ENCODE measurements at places on chromosomes 7 and 10.

DNA sequence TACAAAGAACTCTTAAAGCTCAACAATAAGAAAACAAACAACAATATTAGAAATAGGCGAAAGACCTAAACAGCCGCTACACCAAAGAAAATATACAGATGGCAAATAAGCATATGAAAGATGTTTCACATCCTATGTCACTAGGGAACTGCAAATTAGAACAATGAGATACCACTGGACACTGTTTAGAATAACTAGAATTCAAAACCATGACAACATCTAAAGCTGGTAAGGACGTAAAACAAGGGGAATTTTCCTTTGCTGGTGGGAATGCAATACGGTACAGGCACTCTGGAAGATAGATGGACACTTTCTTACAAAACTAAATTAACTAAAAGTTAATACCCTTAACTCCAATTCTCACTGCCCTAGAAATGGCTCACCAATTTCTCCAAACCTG is 44.5 kb downstream of the THSD7A start:
- no peak for DNase-seq

- DNase-seq, result no peak
These were observed 180.2 kb upstream of the TPK1 start for GRCh38 chr7:145016068-145016467.

- peak; percentile 62 for DNase-seq
These were observed 94.3 kb upstream of the PDE1C start for GRCh38 chr7:32164341-32164996.

DNA sequence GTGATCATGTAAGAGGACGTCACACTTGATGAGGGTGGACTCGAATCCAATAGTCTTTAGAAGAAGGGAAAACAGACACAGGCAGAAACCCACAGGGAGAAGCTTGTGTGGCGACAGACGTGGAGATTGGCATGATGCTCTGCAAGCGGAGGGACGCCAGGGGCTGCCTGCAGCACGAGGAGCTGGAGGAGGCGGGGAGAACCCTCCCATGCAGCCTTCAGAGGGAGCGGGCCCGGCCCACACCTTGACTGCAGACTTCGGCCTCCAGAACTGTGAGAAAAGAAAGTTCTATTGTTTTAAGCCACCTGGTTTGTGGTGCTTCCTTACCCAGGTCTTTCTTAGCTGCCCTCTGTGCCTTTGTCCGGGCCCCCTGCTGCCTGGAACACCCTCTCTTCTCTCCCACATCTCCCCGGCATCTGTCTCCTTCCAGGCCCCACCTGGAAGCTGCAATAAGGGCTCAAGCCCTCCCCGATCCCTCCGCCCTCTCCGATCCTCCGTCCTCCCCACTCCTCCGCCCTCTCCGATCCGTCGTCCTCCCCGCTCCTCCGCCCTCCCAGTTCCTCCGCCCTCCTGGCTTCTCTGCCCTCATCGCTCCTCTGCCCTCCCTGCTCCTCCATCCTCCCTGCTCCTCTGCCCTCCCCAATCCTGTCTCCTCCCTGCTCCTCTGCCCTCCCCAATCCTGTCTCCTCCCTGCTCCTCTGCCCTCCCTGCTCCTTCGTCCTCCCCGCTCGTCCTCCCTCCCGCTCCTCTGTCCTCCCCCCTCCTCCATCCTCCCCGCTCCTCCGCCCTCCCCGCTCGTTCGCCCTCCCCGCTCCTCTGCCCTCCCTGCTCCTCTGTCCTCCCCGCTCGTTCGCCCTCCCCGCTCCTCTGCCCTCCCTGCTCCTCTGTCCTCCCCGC is 17.4 kb upstream of the PRKAG2 start:
- no peak for DNase-seq

GRCh38 chr10:48792687-48793096 is 108.0 kb downstream of the WDFY4 start:
- DNase-seq, result no peak

GRCh38 chr7:21159506-21159905 is 268.4 kb upstream of the SP4 start:
- DNase-seq, result no peak

- DNase-seq, result no peak
These were observed 1.0 kb upstream of the ZDHHC4 start for GRCh38 chr7:6576024-6576866.

DNA sequence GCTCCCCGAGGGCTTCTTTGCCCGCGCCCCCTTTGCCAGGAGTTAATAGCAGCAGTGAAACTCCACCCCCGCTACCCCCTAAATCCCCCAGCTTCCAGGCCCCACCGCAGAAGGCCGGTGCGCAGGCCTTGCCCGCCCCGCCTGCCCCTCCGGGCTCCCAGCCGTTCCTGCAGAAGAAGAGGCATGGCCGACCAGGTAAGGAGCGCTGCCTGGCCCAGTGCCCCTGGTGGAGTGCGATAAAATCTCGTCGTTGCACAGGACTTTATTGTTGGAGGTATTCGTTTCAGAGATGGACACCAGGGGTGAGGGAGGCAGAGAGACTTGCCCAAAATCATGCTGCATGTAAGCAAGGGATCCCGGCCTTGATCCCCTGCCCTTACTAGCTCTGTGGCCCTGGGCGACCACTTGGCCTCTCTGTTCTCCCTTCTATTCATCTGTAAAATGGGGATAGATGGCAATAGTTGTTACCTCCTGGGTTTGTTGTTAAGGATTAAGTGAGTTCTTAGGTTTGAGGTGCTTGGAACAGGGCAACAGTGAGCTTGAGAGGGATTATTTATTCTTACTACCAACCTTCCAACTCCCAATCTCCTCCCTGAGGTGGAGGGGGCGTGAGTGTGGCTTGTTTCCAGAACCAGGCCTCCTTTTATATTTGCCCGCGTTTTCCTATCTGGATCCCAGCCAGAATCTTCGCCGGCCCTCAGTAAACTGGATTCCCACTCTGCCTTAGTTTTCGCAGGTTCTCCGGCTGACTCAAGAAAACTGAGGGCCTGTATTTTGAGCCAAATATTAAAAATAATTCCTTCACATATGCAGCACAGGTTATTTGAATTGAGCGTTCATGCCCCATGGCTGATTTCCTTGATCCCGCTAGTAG is 78.3 kb downstream of the WIPF3 start:
- DNase-seq, result no peak

- DNase-seq, result no peak
These were observed 25.9 kb upstream of the YAE1 start for GRCh38 chr7:39540320-39540719.

- no peak for DNase-seq
These were observed 880.6 kb downstream of the LRMDA start for GRCh38 chr10:76311752-76312636.

DNA sequence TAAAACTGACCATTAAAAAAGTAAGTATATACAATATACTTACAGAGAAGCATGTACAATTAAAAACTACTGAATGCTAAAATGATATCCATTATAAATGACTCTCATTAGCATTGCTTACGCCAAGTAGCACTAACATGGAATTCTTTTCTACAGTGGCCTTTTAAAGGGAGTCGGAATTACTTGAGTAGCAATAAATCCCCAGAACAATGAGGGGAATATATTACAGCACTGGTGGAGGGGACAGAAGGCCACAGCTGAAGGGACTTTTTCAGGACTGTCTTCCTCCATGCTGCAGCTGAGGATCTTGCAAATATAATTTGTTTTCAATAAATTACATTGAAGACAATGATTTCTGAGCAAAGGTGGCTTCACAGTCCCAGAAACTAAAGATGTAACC is 97.0 kb downstream of the ALOX5 start:
- DNase-seq, result no peak

DNA sequence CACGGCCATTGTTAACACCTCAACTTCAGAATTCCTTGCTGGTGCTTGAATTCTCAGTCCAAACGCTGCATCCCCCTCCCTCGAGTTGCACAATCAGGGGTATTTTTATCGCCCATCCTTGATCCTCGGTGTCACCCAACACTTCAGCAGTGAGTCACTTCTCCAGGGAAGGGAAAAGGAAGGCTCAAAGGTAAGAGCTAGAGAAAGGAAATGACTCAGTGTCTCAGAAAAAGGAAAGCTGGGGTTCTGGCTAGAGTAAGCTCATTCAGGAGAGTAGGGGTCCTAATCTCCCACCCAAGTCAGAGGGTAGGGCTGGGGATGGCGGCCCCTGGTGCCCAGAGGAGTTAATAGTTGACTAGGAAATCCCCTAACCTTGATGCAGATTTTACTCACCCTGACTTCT is 39.8 kb upstream of the TRIM8 start:
- no peak for DNase-seq

- peak; percentile 84 for DNase-seq
These were observed 117.4 kb downstream of the TES start for GRCh38 chr7:116327752-116328151.

- DNase-seq, result no peak
These were observed 485.0 kb upstream of the MGMT start for GRCh38 chr10:128981881-128982615.

DNA sequence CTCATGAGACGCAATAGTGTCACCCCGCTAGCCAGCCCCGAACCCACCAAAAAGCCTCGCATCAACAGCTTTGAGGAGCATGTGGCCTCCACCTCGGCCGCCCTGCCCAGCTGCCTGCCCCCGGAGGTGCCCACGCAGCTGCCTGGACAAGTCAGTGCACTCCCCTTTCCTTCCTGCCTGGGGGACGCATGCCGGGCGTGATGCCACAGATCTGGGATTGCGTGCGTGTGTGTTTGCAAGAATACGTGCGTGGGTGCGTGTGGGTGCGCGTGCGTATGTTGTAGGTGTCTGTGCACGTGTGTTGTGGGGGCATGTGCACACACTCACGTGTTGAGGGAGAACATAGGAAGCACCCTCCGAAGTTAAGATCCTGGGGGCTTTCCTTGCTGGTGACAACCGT is 23.5 kb downstream of the PFKFB3 start:
- DNase-seq, result no peak

DNA sequence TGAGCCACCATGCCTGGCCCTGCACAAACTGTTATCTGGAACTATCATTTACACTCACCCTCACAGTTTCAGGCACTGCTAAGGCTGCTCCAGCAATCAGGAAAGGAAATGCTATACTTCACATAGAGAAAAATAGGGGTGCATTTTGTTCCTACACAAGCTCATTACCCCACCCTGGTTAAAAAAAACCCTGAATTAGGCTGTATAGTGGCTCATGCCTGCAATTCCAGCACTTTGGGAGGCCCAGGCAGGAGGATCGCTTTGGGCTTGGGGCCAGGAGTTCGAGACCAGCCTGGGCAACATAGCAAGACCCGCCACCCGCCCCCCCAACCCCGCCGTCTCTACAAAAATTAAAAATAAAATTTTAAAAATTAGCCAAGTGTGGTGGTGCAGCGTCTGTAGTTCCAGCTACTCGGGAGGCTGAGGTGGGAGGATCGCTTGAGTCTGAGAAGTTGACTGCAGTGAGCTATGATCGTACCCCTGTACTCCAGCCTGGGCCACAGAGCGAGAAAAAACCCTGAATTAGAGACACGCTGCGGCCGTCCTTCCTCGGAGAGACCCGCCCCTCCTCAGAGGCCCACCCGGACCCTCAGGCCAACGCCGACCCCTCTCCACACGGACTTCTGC is 539 bp downstream of the PTCD1 start:
- DNase-seq, result no peak

GRCh38 chr10:47121336-47121735 is 178.7 kb upstream of the GDF10 start:
- DNase-seq, result no peak

- peak; percentile 89 for DNase-seq
These were observed 76.8 kb downstream of the TPST1 start for GRCh38 chr7:66281678-66282590.

- DNase-seq, result no peak
These were observed 248.0 kb downstream of the PRPF18 start for GRCh38 chr10:13834581-13835286.

- no peak for DNase-seq
These were observed 76.0 kb upstream of the DNAAF5 start for GRCh38 chr7:650339-651031.

DNA sequence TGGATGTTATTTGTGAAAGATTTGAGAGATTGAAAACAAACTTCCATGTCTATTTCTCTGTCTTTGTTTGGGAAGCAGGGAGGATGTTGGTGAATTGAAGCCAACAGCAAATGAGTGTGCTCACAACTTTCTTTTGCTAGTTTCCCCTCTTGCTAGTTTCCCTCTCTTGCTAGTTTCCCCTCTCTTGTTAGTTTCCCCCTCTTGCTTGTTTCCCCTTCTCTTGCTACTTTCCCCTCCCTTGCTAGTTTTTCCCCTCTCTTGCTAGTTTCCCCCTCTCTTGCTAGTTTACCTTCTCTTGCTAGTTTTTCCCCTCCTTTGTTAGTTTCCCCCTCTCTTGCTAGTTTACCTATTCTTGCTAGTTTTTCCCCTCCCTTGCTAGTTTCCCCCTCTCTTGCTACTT is 613.3 kb downstream of the LRMDA start:
- DNase-seq, result no peak

GRCh38 chr7:121061677-121062582 is 73.4 kb downstream of the CPED1 start:
- no peak for DNase-seq

- DNase-seq, result no peak
These were observed 165.2 kb downstream of the RELN start for GRCh38 chr7:103824251-103824650.

- no peak for DNase-seq
These were observed 91.5 kb downstream of the ARID5B start for GRCh38 chr10:61992671-61993668.

DNA sequence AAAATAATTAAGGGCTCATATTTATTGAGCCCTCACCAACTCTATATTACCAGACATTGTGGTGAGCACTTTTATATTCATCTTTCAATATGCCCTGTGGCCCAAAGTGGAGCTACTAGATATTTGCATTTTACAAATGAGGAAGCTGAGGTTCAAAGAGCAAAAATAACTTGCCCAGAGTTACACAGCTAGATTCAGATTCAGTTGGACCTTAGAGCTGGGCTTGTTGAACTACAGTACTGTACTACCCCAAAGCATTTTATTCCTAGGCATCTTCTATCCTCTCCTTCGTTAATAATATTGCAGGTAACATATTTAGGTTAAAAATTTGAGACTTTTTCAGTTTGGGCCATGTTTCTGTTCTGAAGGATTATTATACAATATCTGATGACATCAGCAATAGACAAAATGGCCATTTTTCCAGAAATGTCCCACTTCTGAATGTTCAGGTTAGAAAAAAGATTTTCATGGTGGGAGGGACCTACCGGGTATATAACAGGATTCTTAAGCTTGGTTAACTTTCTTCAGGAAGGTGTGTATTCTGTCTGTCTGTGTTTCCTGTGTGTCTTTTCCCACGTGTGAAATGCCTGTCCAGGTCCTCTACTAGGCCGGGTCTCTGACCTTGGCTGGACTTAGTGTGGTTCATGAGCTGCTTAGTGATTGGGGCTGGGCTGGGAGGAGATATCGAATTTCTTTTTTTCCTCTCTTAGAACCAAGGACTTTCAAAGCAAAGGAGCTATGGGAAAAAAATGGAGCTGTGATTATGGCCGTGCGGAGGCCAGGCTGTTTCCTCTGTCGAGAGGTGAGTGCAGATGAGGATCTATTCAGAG is 13.6 kb downstream of the PRXL2A start:
- DNase-seq, result no peak

- no peak for DNase-seq
These were observed 8.5 kb downstream of the ZDHHC16 start for GRCh38 chr10:97454330-97455036.

GRCh38 chr7:80097756-80098155 is 36.9 kb upstream of the GNAI1 start:
- DNase-seq, result no peak

GRCh38 chr7:2108501-2109250 is 124.1 kb downstream of the MAD1L1 start:
- DNase-seq, result no peak

- DNase-seq, result no peak
These were observed 884.5 kb upstream of the POT1 start for GRCh38 chr7:125814100-125814499.

GRCh38 chr7:69799990-69800389 is 201.7 kb downstream of the AUTS2 start:
- no peak for DNase-seq
